ENCODE measurements at places on chromosomes 1 and 21.

DNA sequence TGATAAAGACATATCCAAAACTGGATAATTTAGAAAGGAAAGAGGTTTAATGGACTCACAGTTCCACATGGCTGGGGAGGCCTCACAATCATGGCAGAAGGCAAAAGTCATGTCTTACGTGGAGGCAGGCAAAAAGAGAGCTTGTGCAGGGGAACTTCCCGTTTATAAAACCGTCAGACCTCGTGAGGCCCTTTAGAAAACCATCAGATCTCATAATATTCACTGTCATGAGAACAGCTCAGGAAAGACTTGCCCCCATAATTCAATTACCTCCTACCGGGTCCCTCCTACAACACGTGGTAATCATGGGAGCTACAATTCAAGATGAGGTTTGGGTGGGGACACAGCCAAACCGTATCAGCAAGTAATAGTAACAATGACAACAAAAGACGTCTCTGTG lies 88.2 kb upstream of the SLC25A33 start:
- no peak for DNase-seq

DNA sequence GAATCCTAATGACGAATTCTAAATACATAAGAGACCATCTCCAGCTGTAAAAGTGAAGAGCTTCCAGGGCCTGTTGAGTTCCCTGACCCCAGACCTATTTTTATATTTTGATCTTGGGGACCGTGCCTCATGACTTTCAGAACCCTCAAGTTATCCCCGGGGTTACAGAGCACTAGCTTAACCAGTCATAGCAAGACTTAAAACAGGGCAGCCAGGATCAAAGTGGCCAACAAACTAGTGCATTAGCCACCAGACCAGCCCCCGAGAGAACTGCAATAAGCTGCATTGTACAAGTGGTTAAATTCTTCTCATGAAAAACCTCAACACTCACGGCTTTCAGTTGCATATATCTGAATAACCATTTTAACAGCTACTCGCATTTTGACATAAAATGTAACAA lies 183.0 kb downstream of the BARHL2 start:
- no peak for DNase-seq

- DNase-seq = no peak
Measured at GRCh38 chr21:32411350-32412161, 950 bp upstream of the EVA1C start.

GRCh38 chr21:36743008-36743407 lies 44.1 kb downstream of the SIM2 start:
- DNase-seq = no peak

GRCh38 chr21:41783476-41784180 lies 16.8 kb upstream of the RIPK4 start:
- DNase-seq = peak; percentile 97

DNA sequence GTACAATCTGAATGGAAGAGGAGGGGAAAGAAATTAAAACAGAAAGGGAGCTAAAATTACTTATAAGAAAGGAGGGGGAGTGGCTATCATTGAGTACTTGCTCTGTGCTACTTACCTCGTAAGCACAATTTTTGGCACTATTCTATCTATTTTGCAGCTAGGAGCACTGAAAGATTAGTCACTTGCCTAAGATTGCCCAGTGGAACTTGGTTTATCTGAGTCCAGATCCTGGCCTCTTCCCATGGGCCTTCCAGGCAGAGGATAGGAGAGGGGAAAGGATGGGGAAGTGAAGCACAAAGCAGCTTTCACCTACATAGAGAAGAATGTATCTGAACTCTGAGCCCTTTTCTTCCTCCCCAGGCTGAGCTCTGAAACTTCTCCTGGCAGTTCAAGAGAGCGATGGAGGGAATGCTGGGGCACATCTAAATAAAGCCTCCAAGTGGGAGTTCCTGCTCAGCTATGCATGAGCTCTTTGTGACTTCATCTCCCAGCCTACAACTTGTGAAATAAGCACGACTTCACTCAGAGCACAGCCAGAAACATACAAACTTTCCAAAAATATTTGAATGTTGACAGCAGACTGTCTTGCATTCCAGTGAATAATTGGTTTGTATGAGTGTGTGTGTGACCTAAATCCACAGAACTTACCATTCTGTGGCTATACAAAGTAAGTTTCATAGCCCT lies 29.4 kb downstream of the HMGB4 start:
- DNase-seq = no peak

DNA sequence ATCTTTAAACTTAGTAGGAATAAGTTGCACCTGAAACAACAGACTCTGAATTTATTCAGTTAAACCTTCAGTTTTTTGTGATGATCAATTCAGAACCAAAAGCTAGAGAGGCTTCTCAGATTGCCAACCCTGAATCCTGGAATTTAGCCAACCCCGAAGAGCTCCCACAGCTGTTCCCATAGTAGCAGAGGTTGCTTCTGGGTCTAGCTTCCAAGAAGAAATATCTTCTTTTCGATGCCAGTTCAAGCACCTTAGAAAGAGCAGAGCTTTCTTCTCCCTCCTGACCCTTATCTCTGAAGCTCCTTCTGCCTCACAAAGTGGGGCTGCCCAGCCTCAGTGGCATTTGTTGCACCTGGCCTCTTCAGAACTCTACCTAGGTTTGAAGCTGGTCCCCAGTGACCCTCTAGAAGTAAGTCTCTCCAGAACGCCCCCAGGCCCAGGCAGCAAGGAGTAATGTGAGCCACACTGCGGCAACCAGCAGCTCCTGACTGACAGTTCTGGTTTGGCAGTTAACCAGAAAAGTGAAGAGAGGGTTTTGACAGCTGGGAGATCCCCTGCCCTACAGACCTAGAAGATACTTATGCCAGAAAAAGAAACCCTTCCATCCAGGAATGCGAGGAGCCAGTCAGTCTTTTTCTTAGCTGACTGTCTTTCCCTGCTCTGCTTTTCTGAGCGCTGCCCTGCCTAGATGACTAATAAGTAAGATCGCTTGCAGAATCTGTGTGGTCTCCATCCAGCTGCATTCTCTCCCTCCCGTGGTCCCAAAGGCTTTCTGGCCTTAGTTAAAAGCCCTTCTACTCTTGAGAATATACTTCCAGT lies 165.9 kb downstream of the ADGRL4 start:
- DNase-seq = no peak

DNA sequence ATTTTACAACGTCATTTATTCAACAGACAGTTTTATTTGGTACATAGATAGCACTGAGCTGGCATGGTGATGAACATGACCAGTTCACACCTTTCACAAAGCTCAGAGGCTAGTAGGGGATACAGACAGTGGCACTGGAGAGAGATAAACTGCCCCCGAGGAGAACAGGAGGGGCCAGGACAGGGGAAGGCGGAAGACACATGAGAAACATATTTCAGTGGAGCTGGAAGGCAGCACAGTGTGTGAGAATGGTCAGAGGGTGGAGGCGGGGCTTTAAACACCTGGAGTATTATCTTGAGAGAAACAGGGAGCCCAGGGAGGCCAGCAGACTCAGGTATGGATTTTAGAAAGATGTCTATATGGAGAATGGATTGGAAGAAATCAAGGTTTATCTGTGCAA lies 49.5 kb downstream of the CHML start:
- no peak for DNase-seq

DNA sequence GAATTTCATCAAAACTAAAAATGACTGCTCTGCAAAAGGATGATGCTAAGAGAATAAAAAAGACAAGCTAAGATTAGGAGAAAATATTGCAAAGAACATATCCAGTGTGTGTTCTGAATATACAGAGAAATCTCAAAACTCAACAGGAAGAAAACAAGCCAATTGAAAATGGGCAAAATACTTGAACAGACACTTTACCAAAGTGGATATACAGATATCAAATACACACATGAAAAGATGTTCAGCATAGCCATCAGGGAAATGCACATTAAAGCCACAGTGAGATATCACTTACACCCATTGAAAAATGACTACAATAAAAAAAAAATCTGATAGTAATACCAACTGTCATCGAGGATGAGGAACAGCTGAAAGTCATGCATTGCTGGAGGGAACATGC lies 21.3 kb downstream of the PRMT2 start:
- no peak for DNase-seq

GRCh38 chr21:41048623-41049022 lies 119.3 kb upstream of the BACE2 start:
- no peak for DNase-seq

DNA sequence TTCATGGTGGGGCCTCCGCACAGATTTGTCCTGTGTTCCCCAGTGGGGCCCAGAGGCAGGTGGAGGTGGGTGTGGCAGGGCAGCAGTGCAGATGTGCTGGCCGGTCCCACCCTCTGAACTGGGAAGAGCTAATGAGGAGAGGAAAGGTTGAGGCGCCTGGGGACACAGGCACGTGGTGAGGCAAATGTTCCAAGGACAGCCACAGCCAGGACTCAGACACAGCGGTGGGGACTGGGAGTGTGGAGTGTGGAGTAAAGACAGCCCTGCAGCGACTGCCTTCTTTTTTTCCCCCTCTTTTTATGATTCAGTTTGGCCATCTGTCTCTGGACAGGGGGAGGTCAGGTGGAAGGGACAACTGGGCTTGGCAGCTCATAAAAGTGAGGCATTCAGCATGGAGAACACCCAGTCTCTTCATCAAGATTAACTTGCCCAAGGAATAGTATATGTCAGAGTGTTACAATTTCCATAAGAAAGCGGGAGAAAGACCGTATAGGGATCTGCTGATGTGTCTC lies 104.2 kb upstream of the GCLM start:
- DNase-seq = no peak

DNA sequence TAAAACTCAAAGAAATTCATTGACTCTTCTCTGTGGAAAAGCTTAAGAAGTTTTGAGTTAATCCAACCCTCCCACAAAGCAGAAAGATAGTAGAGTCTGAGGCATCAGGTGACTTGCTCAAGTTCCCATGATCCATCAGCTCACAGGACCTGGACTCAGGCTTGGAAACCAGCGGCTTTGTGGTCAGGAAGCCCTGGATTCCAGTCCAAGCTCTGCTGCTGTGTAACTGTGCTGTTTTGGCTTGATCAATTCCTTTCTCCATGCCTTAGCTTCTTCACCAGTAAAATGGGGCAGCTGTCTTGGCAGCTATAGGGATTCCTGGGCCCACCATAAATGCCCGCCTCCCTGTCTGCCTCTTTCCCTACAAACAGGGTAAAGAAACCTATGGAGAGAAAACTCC lies 180.2 kb downstream of the HIVEP3 start:
- DNase-seq = no peak

DNA sequence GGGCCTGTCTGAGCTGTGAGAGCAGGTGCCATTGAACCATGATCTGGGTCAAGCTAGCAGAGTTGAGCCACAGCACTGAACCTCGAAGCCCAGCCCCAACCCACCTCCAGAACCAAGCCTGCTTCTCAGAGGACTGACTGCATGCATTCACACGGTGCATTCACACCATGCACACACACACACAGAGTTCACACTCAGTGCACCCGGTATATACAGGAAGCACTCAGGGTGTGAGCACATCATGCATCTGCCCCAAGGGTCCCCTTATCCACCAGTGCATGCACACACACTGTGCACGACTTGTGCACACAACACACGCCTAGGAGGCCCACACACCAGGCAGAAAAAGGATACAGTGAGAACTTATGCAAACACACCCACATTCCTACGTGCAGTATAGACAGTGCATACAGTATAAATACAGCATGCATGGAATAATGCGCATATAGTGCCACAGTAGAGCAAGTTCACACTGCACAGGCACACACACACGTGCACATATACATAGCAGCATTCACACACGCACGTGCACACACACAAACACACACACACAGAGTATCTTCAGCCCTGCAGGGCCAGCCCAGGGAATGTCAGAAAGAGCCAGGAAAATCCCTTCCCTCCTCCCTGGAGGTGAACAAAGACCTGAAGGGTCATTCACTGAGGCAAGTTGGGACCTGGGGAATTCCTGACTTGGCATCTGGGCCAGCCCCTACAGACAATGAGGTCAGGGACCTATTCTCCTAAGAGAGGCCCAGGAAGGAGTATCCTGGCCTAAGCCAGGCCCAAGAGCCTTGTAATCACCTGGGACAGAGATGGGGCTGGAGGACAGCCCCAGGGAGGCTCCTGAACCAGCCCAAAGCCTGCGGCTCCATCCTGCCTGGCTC lies 42.1 kb downstream of the CAMK2N1 start:
- no peak for DNase-seq

GRCh38 chr1:203556047-203556851 lies 62.3 kb downstream of the OPTC start:
- no peak for DNase-seq

DNA sequence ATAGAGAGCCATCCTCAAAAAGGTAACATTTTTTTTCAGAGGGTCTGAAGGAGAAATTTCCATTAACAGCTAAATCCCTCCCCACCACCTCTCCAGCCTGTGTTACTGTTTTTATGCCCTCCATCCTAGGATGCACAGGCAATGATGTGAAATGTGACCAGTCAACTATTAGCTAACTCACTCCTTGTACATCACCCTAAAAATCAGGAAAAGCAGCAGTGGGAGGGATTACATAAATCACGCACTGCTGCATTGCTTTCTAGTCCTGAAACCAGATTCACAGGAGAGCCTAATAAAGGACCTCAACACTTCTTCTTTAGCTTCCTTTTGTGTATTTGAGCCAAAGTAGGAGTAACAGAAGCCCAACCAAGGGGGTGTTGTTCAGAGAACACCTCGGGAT lies 66.3 kb downstream of the LMO4 start:
- no peak for DNase-seq

DNA sequence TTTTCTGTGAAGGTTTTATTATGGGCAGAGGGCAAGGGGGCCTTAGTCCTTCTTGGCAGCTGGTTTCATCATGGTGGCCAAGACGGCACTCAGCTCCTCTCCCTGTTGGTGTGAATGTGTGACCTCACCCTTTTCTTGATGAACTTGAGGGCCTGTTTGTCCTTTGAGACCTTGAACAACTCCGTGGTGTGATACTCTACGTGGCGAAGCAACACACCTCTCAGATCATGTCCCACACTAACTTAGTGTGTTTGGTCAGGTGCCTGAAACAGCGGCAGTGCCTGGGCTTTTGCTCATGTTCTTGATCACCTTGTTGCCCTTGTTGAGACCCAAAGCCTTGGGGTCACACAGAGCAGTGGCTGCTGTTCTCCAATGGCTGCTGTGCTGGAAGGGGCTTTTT lies 13.4 kb downstream of the L1TD1 start:
- DNase-seq = no peak

DNA sequence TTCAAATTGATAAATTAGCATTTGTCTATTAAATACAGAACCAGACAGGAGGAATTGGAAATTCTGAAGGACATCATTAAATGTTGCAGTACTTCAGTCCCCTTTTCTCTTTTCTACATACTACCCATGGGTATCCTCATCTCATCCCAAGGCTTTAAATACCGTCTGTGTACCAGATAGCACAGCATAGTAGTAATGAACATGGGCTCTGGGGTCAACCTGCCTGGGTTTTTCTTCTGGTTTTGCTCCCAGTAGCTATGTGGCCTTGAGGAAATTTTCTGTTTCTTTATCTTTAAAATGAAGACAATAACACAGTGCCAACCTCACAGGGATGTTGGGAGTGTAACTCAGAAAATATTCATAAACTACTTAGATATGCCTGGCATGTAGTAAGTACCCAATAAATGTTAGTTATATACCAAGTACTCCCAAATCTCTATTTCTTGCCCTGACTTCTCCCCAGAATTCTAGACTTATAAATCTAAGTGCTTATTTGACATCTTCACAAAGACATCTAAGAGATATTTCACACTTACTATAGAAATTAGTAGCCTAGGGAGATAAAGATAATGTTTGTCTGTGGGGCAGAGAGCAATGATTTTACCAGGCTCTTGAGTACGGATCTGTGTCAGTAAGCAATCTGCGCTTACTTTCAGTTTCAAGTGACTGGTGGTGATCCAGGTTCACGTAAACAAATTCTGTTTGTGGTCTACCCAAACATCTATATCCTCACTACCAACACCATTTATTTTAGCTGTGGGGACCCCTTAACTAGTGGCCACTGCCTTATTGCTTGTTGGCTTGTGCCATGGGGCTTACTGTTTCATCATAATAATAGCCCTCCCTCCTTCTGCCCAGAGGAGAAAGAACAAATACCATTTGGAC lies 37.3 kb downstream of the VANGL2 start:
- no peak for DNase-seq

All from epithelial cell of prostate (primary cell).